ENCODE measurements at places on chromosomes 12 and 14. TPM values are rescaled to one million over a fixed set of nuclear protein-coding genes. Genes with fewer than 3 reads are reported as not detected.

DNA sequence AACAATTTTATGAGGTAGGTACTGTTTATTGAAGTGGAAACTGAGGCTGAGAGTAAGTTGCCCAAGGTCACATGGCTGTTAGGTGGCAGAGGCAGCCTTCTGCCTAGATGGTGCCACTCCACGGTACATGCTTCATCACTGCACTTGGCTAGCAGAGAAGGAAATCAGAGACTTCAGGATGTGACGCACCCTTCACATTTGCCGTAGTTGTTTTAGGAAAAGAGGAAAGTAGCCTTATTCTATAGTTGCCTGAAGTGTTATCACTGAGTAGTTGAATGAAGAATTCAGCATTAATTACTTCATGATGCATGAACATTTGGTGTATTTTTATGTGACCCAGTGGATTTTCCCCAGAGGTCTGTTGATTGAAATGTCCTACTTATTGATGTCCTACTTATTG, 55.7 kb downstream of the ERC1 start:
- peak; percentile 36 for DNase-seq

DNA sequence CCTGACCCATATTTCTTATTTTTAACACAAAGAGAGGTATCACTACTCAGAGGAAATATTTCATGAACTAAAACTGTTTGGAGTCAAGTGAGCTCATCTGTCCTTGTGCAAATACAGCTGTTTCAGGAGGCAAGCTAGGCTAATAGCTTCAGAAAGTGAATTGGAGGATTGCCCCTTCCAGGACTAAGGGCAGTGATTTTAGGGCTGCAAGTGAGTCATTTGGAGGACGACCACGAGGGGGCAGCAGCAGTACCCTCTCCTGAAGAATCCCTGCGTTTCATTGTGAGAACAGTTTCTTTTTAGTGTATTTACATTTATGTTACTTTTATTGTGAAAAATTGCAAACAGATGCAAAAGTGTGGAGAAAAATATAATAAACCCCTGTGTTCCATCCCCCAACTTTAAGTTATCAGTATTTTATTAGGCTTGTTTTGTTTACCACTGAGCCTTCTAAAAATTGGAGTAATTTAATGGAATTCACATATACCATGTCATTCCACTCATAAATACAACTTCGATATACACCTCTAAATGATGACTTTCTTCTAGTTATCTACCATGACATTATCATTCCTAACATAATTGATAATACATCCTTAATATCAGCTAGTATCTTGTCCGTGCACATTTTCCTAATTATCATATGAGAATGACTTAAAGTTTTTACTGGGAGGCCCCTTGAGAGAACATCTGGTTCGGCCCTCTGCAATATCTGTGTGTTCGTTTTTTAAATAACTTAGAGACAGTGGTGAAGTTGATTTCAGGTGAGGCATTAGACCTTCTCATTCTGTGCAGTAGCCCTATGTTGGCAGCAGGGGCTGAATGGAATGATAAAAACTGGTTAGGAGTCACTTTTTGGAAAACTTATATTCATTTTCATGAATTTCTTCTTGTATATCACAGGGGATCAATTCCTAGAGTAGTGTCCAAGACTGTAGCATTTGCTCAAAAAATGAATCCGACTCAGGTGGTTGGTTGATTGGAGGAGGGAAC, 13.7 kb downstream of the FOXJ2 start:
- DNase-seq: peak; percentile 82

GRCh38 chr12:21657326-21658077, at the start of gene LDHB:
LDHB (minus strand) TSS chr12:21657842; CDS start chr12:21654671, 3,171 bp downstream.
- no peak for DNase-seq

DNA sequence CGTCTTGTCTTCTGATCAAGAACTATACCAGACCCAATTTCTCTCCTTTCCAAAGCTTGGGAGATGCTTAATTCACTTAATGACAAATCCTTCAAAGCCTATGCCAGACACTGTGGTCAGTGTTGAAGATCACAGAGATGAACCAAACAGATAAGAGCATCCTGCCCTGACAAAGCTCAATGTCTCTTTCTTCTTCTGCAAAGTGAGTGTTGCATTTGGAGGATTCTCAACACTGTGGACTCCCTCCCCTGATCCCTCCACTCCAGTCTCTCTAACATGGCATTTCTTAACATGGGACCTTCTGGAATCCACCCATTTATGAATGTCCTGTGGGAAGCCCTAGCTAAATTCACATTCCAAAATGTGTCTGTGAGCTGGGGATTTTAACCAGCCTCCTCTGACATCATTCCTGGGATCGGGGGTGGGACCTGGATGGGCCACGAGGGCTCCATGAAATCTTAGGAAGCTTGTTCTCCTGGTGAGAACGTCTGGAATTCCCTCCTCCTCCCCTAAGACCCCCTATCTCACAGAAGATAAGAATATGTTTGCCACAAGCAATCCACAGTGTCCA, 20.3 kb downstream of the SYNE3 start:
- DNase-seq: no peak

- DNase-seq: no peak
Measured at GRCh38 chr12:130615861-130616345, 100.2 kb downstream of the RIMBP2 start.

GRCh38 chr14:92012121-92012748, 27.6 kb downstream of the TRIP11 start:
- no peak for DNase-seq

DNA sequence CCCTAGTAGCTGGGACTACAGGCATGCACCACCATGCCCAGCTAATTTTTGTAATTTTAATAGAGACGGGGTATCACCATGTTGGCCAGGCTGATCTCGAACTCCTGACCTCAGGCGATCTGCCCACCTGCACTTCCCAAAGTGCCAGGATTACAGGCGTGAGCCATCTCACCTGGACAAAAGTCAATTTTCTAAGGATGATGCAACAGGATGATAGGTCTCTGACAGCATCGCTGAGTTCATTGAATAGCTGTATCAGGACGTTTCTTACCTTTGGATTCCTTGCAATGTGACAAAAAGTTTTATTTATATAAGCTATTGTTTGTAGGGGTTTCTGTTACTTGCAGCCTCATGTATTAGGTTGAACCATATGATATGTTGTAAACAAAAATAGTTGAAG, 55.5 kb upstream of the PCED1B start:
- no peak for DNase-seq

GRCh38 chr12:132514838-132515237, 24.9 kb downstream of the FBRSL1 start:
- DNase-seq: no peak

- peak; percentile 74 for DNase-seq
Measured at GRCh38 chr12:71392521-71393145, 47.0 kb upstream of the LGR5 start.

- no peak for DNase-seq
Measured at GRCh38 chr14:100748403-100748802, 21.7 kb downstream of the DLK1 start.

DNA sequence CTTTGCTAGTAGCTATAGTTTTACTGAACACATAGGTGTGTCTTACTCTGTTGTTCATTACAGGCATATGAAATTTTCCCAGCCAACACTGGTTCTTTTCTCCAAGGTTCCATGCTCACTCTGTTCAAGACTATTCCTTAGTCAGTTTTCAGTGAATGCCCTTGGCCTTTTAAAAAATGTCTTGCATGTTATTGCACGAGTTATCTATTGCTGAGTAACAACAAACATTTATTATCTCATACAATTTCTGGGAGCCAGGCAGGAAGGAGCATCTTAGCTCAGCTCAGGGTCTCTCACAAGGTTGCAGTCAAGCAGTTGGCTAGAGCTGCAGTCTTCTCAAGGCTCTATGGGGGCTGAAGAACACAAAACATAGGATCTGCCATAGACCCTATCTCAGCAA, 223.5 kb downstream of the BTG1 start:
- DNase-seq: no peak

GRCh38 chr12:116916714-116917114, 6.0 kb downstream of the FBXW8 start:
- DNase-seq: no peak

C12orf42 gene
- 0.13 TPM for total RNA-seq

KRT86 gene
- not detected for total RNA-seq

- no peak for DNase-seq
Measured at GRCh38 chr12:132309596-132310086, 19.7 kb downstream of the GALNT9 start.

GRCh38 chr14:88748288-88748687, 44.5 kb downstream of the EML5 start:
- no peak for DNase-seq

DNAJC22 gene
- 0.51 TPM for total RNA-seq

Data from dermis microvascular lymphatic vessel endothelial cell (primary cell).